ENCODE measurements at places on chromosomes 5 and 9.
A peak's percentile ranks its signal among the peaks of the same experiment; 100 is the strongest.

DNA sequence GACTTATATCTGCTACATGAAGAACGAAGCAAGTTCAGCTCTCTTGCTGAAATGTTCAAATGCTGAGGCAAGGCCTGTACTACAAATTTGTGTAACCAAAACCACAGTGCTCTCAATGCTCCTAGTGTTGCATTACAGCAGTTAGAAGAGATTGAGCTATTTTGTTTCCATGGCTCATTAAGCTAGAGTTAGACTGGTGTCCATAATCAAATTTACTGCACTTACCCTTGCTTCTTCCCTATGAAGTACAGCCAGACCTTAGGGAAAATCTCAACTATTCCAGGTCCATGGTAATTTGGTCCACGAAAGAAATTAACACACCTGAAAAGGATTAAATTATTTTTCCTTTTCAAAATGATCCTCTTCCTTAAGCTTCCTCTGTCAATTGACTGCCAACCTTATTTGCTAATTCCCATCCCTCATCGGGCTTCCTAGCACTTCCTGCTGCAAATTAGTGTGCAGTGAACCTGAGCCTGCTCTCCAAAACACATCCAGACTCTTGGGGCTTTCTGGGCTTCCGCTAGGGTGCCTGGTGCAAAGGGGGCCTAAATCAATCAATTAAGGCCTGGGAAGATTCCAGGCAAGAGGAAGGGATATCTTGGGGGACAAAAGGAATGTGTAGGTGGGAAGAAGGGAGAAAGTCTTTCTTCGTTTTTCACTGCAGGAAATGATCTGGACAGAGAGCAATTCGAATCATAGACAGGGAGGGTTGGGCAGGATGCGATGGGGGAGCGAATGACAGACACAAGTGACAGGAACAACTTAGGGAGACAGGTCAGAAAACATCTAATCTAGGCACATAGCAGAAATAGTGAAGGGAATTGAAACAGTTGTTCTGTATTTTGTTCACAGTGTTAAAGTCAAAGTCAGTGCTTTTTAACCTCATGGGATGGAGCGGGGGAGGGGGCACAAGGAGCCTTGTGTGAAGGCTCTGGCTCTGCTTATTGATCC is 542.4 kb downstream of the RAB3C start:
- DNase-seq: no peak

- DNase-seq: no peak
These were observed 382.9 kb downstream of the CCDC171 start for GRCh38 chr9:15935661-15936305.

DNA sequence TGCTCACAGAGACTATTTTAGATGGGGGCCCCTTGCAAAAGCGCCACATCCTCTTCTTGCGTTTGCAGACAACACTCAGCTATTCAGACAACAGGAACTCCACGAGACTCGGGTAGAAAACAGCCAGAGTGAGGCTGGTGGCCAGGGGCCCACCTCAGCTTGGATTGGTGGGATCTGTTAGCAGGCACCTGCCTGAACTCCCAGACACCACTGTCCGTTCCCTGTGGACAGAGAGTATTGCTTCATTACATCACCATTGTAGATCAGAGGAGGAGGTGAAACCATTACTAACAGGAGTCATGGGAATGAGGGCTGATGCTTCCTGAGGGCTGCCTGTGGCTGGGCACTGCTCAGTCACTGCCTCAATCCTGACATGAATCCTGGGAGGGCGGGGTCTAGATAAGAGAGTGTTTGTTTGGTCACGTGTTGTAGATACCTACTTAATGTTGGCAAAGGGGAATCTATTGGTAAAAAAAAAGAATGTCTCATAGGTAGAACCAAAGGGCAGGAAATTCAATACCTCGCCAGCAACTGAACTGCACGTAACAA is 4.4 kb upstream of the RAPGEF1 start:
- DNase-seq: no peak

GRCh38 chr9:16828340-16829281 is 41.9 kb downstream of the BNC2 start:
- no peak for DNase-seq

DNA sequence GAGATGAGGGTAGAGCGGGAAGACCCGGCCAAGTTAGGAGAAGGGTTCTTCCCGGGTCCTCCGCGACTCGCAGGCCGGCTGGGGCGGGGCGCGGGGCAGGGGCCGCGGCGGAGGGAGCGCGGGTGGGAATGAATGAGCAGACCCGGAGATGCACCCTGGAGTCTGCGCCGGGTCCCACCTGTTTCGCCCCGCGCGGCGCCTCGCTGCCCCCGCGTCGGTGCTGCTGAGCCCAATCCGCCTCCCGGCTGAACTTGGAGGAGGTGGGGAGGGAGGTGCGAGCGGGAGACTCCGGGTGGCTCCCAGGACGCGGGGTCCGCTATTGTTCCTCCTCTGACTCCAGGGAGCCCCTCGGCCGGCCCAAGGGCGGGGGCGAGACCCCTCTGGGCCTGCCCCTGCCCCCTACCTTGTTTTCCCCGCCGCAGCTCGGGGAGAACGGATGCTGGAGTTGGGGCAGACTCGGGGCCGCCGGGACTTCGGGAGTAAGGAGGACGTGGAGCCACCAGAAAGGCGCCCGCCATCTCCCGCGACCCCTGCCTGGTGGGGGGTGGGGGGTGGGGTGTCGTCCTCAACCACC is 659 bp downstream of the RAI14 start:
- no peak for DNase-seq

DNA sequence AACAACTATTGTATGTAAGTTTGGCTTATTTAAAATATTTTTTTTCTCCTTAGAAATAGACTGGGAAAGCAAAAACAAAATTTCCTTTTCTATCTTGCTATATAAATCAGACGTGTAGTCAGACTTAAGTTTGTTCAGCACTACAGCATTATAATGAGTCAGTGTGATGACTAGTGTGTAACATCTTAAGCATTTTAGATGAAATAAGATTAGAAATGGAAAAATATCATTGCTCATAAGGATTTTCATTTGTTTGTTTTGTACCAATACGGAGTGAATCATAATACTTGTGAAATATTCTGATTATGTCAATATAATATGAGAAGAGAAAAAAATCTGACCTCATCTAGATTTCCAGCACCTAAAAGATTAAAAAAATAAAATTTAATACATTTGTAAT is 64.7 kb upstream of the RICTOR start:
- DNase-seq: peak; percentile 39

DNA sequence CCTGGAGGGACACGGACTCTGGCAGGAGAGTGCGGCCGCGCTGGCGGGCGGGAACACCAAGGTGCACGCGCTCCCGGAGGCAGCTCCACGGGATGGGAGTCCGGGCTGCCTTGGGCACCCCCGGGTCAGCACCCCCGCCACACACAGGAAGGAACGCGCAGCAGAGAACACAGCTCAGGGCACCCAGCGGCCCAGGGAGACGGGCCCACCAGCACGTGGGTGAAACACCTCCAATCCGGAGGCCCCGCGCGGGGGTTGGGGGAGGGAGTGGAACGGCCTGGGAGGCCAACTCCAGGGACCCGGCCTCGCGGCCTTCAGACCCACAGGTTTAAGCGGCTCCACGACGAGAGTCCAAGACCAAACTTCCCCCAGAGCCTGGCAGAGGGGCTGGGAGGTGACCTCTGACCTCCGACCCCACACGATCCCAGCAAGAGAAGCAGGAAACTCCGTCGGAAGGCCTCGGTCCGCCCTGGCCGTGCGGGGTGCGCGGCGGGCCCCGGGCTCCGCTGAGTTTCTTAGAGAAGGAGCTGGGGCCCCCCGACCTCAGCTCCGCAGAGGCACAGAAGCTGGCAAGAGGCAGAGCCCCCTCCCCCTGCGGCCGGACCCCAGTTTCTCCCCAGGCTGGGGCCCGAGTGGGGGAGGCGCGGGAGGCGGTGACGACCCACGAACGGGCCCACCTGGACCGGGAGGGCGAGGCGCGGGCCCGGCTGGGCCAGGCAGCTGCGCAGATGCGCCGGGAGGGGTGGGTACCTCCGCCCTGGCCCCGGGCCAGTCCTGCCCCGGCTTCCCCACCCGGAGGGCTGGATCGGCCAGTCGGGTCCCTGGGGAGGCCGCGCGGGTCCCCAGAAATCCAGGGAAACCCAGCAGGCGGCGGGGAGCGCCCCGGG is 851 bp downstream of the NACC2 start:
- DNase-seq: no peak

GRCh38 chr9:93009337-93010015 is 49.0 kb upstream of the SUSD3 start:
- DNase-seq: no peak

DNA sequence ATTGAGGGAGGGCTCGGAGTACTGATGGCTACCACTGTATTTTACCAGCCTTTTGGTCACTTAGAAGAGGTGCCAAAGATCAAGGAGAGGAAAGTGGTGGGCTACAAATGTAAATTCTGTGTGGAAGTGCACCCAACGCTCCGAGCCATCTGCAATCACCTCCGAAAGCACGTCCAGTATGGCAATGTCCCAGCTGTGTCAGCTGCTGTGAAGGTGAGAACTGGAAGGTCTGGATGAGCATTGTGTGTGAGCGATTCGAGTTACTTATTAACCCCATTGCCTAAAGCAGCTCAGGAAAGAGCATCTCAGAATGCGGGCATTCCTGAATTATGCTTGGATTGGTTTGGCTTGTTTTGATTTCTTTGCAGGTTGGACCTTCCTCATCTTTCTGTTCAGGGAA is 67.5 kb downstream of the ZNF462 start:
- no peak for DNase-seq

GRCh38 chr9:76135902-76136301 is 245.4 kb downstream of the PCSK5 start:
- DNase-seq: no peak

GRCh38 chr9:137046088-137046787 is at the start of gene NPDC1:
Gene NPDC1 (minus strand): TSS chr9:137046177. CDS start chr9:137045989, 188 bp downstream.
- no peak for DNase-seq

DNA sequence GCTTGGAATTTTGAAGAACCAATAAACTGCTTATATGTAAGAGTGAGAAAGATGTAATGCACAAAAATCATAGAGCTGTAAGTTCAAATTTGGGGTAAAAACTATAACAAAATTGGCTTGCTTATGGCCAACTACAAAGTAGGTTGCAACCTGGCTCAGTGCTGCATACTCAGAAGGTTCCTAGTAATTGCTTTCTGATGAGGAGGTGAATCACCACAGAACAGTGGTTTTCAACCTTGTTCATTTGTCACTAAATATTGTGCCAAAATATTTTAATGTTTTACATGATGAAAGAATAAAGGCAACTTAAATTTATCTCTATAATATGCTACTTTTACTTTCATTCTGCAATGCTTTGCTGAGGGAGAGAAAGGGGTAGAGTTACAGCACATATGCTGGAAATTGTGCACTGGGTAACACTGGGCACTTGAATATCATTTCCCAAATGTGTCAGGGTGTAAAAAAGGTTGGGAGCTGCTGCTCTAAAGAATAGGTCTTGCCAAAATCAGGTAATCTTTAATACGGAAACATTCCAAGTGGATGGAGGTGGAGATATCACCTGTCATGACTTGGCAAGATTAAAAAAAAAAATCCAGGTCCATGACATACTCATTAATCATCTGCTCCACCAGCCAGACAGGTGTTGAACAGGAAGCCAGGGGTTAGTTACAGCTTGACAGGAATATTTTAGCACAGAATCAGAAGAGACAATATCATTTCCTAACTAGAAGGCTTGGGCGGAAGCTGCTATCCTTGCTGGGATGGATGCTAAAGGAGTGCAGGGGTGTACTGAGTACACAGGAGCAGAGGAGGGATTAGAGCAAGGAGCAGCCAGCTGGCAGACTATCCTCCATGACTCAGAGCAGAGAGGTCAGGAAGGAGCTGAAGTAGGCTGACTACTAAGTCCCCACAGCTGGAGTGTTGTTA is 34.6 kb upstream of the CCL21 start:
- peak; percentile 43 for DNase-seq

DNA sequence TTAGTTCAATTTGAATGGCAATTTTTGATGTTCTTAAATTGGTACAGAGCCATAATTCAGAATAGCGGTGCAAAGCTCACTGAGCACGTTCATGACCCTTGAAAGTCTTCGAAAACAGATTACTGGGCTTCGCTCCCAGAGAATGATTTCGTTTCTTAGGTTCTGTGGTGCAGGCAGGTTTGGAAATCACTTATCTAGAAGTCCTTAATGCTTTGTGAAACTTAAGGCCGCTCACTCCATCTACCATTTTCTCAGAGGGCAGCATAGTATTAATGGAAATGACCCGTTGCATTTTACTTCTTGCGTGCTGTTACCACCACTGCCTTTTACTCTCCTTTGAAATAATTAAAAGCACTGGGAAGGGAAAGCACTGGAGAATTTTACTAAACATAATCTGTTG is 2.9 kb upstream of the MAT2B start:
- DNase-seq: no peak

- no peak for DNase-seq
These were observed 52.3 kb upstream of the RARS1 start for GRCh38 chr5:168434001-168434400.

DNA sequence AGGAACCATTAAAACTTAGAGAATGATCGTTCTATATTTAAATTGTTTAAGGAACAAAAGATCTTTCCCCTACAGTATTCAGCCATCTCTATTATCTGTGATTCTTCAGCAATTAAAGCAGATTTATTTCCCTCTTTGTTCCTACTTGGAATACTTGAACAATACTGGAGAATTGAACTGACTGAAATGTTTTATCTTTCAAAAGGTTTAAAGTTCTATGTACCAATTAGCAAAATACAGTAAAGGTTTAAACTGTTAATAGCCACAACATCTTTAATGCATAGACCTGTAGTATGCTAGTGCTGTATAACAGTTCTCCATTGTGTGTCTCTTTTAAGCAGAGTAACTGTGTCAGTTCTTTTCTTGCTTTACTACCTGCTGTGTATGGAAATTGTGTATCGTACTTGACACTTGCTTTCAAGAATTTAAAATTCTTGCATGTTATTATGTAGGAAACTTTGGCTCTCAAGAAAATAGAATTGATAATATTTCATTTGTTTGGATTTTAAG is 54.0 kb downstream of the NDUFS4 start:
- no peak for DNase-seq

DNA sequence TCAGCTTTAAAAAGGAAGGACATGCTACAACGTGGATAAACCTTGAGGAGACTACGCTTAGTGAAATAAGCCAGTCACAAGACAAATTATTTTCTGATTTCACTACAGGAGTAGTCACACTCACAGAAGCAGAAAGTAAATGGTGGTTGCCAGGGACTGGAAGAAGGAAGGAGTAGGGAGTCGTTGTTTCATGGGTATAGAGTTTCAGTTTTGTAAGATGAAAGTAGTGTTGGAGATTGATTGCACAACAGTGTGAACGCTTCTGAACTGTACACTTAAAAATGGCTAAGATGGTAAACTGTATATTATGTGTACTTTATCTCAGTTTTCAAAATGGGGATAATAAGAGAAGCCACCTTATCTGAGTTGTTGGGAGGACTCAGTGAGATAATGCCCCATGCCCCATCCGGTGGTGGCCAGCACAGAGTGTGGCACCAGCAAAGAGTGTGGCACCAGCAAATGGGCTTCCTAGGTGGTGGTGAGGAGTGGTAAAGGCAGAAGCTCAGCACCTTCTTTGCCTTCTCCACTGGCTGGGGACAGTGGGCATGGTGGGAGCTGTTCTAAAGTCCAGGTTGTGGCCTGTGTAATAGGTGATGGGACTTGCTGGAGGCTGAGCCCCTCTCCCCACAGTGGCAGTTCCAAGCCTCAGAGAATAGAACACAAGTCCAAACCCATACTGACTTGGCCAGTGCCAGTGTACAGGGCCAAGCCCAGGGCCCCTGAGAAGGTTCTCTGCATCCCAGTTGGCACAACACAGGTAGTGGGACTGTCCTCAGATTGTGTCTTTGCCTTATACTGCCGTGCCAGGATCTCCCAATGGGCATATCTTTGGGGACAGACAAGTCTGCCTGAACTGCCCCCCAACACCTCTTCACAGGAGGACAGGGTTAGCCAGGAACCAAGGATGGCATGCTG is 4.4 kb downstream of the SLC22A4 start:
- DNase-seq: no peak

All from skeletal muscle cell (primary cell).